ENCODE measurements at places on chromosomes 12 and 14.

DNA sequence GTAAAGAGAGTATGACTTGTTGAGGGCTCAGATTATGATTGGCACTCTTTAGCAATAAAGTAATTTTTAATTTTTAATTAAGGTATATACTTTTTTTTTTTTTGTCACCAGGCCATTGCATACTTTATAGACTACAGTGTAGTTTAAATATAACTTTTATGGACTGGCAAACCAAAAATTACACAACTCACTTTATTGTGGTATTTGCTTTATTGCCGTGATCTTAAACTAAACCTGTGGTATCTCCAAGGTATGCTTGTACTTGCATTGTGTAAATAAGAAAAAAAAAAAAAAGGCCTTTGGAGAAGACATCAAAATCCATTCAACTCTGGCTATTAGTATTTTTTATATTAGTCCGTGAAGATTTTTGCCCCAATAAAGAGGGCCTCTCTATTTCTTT, 646.7 kb upstream of the FOXG1 start:
- ATAC-seq, result no peak

- ATAC-seq, result no peak
Observed at GRCh38 chr14:99275222-99275584, 3.2 kb upstream of the BCL11B start.

DNA sequence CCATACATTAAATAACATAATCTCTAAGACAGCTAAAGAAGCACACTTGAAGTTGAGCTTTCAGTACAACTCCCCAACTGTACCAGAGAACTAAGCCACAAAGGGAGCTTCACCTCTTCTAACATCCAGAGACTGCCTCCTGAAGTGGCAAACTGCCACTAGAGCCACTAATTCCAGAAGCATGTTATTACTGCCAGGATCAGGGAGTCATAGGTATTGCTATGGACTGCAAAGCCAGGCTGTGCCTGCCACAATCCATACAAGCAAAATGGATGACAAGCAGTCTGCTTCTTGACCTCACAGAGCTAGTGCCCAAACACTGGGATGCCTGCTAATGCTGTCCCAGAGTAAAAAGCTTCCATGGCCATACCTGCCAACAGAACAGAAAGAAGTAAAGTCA, 160.1 kb downstream of the STXBP6 start:
- peak; percentile 22 for ATAC-seq

DNA sequence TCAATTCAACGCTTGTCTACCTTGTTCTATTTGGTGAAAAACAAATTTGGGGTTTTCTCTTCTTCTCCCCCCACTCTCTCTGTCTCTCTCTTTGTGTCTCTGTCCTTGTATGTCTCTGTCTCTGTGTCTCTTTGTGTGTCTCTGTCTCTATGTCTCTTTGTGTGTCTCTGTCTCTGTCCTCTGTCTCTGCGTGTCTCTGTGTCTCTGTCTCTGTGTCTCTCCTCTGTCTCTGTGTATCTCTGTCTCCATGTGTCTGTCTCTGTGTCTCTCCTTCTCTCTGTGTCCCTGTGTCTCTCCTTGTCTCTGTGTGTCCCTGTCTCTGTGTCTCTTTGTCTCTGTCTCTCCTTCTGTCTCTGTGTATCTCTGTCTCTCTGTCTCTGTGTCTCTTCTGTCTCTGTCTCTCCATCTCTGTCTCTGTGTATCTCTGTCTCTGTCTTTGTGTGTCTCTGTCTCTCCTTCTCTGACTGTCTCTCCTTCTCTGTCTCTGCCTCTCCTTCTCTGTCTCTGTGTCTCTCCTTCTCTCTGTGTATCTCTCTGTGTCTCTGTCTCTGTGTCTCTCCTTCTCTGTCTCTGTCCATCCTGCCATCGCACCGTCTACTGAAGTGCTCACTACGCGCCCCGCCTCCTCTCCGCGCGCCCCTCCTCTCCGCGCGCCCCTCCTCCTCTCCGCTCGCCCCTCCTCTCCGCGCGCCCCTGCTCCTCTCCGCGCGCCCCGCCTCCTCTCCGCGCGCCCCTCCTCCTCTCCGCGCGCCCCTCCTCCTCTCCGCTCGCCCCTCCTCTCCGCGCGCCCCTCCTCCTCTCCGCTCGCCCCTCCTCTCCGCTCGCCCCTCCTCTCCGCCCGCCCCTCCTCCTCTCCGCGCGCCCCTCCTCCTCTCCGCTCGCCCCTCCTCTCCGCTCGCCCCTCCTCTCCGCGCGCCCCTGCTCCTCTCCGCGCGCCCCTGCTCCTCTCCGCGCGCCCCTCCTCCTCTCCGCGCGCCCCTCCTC, 12.8 kb downstream of the LRCOL1 start:
- ATAC-seq, result no peak

DNA sequence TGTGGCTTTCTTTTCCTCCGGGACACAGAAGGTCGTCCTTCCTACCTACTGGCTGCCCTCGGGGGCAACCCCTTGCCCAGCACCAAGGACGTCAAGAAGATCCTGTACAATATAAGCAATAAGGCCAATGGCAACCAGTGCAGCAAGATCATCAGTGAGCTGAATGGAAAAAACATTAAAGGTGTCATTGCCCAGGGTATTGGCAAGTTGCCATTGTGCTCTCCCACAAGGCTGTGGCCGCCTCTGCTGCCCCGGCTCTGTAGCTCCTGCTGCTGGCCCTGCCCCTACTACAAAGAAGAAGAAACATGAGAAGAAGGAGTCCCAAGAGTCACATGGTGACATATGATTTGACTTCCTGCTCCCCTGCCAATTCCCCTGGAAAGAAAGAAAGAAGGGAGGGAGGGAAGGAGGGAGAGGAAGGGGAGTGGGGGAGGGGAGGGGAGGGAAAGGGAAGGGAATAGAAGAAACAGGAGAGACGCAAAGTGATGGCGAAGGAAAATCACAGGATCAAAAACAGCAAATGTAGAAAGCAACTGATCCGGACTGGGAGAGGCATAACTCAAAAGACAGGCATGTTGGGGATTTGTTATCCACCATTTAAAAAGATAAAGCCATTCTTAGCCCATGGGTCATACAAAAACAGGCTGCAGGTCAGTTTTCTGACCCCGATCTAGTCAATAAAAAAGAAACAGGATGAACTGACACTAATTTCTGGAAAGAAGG, 61.3 kb upstream of the RESF1 start:
- no peak for ATAC-seq

- no peak for ATAC-seq
Observed at GRCh38 chr14:105051182-105052109, 13.8 kb downstream of the GPR132 start.

DNA sequence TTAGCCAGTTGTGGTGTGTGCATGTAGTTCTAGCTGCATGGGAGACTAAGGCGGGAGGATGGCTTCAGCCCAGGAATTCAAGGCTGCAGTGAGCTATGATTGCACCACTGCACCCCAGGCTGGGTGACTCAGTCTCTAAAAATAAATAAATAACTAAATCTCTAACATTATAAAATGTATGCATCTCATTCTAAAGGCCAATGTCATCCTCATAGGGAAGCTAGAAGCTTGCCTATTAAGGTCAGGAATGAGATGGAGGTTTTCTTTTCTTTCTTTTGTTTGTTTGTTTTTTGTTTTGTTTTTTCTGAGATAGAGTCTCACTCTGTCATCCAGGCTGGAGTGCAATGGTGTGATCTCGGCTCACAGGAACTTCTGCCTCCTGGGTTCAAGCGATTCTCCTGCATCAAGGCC, 48.8 kb upstream of the PAPLN start:
- ATAC-seq, result no peak

DNA sequence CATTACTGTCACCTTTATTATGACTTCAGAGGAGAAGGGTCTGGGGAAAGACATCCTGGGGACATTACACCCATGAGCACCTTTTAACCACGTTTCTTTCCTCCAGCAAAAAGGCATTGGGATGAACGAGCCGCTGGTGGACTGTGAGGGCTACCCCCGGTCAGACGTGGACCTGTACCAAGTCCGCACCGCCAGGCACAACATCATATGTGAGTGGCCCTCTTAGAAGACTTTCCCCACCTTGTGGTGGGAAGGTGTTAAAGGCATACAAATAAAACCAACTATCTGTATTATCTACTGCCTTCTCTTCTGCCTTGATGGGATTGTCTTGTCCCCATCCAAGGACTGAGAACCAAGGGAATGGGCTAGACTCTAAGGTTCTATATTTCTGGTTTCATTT, 6.0 kb downstream of the PSMD9 start:
- ATAC-seq, result peak; percentile 62

- ATAC-seq, result no peak
Observed at GRCh38 chr14:77212943-77213678, 31.5 kb downstream of the TMEM63C start.

GRCh38 chr12:94561943-94562411, 88.4 kb downstream of the TMCC3 start:
- ATAC-seq, result no peak

- ATAC-seq, result no peak
Observed at GRCh38 chr14:22546722-22547071, 42.3 kb downstream of the DAD1 start.
